ENCODE measurements at places on chromosomes 6 and 20. TPM values are rescaled to one million over a fixed set of nuclear protein-coding genes. Genes with fewer than 3 reads are reported as not detected.

DNA sequence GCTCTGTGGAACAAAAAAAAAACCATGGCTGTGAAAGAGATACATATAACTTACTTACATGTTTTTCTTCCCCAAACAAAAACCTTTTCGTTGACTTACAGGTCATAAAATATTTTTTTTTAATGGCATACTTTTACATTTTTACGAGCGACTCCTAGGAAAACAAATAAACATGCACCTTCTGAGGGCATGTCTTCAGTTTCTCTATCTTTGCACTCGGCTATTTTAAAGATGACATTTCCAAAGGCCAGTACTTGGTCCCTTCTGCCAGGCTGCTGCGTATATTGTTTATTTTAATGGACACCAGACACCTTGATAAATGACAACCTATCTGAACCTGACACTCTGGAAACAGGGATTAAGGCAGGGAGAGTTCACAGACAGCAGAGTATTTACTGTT is 49.4 kb downstream of the PIGU start:
- no peak for DNase-seq

DNA sequence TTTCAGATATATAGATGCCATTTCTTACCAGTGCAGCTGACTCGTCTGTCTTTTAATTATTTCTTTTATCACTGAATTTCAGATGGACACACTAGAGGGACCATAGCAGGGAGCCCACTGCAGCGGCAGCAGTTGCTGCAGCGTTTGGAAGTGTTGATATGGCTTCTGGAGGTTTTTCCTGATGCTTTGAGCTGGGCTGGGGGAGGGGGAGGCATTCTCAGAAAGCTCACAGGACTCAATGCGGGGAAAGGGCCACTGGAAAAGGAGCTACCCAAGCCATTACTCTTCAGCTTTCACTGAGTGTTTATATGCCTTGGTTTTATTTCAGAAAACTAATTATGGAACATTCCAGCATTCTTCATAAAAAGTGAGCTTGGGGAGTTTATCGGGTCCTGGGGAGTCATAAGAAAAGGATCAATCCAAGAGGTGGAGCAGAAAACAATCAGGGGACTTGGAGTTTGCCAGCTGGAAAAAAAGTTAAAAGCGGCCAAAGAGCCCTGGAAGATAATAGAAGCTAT is 740.4 kb upstream of the FLRT3 start:
- DNase-seq, result no peak

- peak; percentile 40 for DNase-seq
These were observed 149.1 kb downstream of the SASH1 start for GRCh38 chr6:148491638-148492251.

Gene EYA2
- total RNA-seq, result 1.4 TPM

- no peak for DNase-seq
These were observed 185.8 kb upstream of the MAN1A1 start for GRCh38 chr6:119535332-119535731.

Measured in astrocyte (in vitro differentiated cells and primary cell).